Stimulated activated CD4-positive, alpha-beta T cell treated with anti-CD3 and anti-CD28 coated beads, Interleukin-12 subunit alpha, Interleukin-12 subunit beta, amount 100 ng/mL, for 24 hours (primary cell): ENCODE measurements at places on chromosomes 2 and 18.

- DNase-seq: no peak
Observed at GRCh38 chr2:176002688-176003210, 682 bp upstream of the LNPK start.

DNA sequence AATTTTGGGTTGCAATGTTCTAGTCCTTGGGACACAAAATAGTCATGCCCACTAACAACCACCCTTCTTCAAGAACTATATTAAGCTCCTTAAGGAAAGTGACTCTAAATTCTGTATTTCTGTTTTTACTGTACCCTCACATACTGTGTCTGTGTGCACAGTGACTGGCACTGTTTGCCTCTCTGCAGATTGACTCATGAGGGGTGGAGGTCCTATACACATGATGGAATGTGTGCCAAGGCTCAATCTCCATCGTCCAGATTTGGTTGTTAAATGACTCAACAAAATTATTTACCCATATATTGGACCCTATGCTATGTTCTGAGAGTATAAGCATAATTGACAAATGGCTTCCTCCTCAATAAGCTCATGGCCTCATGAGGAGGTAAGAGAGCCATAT is 126.6 kb upstream of the CWC22 start:
- no peak for DNase-seq

- DNase-seq: no peak
Observed at GRCh38 chr2:39568561-39569006, 97.1 kb upstream of the TMEM178A start.

GRCh38 chr18:75391279-75392225 is 36.0 kb downstream of the SMIM21 start:
- no peak for DNase-seq

GRCh38 chr18:57026316-57026715 is 120.6 kb upstream of the BOD1L2 start:
- DNase-seq: no peak

GRCh38 chr18:6962571-6963451 is 154.8 kb downstream of the LAMA1 start:
- no peak for DNase-seq

GRCh38 chr18:31057051-31057450 is 14.5 kb upstream of the DSC3 start:
- no peak for DNase-seq

GRCh38 chr2:74525717-74526648 is at the start of gene DQX1:
DQX1 (minus strand) TSS chr2:74526231; CDS start chr2:74525729, 502 bp downstream.
- no peak for DNase-seq

DNA sequence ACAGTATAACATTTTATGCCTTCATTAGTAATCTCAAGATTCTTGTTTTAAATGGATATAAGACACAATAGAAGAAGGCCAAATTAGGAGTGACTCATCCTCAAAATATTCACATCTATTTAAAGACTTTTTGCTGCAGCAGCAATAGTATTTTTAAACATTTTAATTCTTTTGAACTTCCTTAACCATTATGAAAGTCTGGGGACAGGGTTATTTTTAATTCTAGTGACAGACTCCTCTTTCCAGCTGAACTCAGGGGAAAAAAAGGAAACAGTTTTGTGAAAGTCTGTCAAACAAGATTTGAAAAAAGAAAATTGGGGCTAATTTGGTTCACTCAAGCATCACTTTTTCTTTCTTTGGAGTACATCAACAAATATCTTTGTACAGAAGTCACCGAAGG is 541.8 kb downstream of the NUP35 start:
- no peak for DNase-seq

DNA sequence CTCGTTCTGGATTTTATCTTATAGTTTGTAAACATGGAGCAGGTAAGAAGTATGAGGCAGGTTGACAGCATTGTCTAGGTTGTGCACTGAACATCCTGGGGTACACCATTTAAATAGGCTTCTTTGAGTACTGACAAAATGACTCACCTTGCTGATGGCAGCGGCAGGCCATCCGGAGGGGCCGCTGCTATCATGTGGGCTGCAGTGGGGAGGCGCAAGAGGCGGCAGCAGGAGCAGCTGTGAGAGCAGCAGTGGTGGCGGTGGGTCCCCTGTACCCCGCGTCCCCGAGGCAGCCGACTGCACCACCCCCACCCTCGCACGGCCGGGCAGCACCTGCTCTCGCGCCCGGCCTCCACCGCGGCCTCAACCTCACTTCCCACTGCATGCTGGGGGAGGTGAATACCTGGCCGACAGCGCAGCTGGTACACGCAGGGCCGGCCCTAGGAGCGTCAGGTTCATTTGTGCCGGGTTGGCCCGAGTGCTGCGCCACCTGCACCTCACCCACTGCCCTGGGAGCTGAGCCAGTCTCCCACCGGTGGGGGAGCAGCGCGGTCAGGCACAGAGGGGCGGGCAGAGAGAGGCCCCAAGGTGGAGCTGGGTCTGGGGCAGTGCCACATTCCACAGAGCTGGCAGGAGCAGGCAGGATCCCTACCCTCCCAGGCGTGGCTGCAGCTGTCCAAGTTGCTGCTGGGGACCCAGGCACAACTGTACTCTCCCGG is 154.5 kb upstream of the RBMS1 start:
- no peak for DNase-seq
